AG04450 (cell line): ENCODE measurements at places on chromosomes 6 and 20.
A peak's percentile ranks its signal among the peaks of the same experiment; 100 is the strongest.

GRCh38 chr20:7744411-7744810 lies 195.8 kb downstream of the HAO1 start:
- peak; percentile 41 for DNase-seq

DNA sequence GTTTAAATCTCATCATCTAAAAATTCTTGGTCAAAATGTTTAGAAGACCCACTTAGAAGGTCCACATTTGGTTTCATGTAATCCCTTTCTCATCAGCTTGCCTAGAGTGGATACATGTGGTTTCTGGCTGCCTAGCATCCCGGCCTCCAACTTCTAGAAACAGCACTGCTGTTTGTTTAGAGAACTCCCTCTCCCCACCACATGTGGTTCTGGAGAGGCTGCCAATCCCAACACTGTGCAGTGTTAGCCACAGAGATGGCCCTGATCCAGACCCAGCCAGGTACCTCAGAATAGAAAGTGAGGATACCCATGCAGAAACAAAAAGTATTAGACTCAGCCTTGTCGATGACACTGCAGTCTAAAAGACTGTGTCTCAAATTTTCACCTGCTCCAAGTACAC lies 241.8 kb downstream of the BCKDHB start:
- DNase-seq: no peak

DNA sequence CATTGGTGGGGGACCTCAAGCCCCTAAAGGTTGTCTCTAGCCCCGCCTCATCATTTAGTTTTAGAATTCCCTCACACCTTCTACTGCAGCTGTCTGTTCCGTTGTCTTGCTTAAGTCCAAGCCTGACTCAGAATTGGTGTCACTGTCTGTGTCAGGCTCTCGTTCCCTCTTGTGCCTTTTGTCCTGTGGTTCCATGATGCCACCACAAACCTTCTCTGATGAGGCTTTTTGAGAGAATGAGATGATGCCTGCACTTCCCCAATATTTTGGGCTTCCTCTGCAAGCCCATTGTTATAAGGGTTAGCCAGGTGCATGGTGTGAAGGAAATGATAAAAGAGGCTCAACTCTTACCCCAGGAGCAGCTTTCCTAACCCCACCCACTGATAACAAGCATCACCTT lies 8.1 kb upstream of the AKIRIN2 start:
- no peak for DNase-seq

GRCh38 chr20:10557685-10558084 lies 116.1 kb downstream of the JAG1 start:
- DNase-seq: no peak

DNA sequence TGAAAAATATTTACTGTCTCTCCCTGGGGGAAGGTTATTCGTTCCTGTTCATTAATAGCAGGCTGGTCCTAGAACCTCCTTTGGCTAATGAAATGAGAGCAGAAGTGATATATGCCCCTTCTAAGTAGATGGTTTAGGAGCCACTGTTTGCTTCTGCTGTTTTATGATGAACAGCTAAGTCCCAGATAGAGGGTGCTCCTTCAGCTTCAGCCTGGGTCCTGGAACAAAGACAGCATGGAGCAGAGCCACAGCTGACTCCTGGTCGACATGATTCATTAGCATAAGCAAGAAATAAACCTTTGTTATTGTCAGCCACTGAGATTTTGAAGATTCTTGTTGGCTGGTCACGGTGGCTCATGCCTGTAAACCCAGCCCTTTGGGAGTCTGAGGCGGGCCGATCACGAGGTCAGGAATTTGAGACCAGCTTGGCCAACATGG lies 47.8 kb upstream of the ARMC2 start:
- DNase-seq: no peak

DNA sequence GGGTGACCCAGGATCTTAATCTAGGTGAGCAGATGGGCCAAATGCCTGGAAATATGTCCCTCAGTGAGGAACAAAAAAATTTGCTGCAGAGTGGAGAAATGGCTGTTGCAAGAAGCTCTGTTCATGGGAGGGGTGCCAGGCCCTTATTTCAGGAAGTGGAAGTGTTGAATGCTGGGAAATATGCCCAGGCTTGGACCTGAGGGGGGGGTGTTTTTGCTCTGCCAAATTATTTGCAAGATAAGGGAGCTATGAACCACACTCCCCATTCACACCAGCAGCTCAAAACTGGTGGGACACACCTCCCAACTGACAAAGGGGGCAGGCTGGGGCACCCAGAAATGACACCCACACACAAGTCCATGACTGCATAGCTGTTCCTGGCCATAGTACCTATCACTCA lies 8.7 kb downstream of the CST4 start:
- no peak for DNase-seq

GRCh38 chr6:166304106-166304505 lies 4.1 kb downstream of the PRR18 start:
- no peak for DNase-seq

DNA sequence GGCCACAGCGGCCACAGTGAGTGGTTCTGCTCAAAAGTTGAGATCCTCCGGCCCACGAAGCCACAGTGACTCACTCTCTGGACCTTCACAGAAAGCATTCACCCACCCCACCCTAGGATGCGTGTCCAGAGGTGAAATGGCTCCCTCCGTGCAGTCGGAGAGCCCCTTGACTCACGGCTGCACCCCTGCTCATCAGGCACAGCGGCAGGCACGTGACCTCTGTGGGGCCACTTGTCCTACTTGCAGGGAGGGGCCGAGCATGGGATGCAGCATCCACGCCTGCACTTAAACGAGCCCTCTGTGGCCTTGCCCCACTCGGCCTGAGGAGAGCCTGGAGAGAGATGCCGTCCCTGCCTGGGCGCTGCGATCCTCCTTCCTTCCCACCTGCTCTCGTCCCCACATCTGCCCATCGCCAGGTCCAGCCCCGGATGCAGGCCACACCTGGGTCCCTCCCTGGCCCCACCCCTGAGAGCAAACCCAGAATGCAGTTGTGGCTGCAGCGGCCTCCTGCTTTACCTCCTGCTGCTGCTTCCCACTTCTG lies 28.7 kb downstream of the NTSR1 start:
- no peak for DNase-seq

DNA sequence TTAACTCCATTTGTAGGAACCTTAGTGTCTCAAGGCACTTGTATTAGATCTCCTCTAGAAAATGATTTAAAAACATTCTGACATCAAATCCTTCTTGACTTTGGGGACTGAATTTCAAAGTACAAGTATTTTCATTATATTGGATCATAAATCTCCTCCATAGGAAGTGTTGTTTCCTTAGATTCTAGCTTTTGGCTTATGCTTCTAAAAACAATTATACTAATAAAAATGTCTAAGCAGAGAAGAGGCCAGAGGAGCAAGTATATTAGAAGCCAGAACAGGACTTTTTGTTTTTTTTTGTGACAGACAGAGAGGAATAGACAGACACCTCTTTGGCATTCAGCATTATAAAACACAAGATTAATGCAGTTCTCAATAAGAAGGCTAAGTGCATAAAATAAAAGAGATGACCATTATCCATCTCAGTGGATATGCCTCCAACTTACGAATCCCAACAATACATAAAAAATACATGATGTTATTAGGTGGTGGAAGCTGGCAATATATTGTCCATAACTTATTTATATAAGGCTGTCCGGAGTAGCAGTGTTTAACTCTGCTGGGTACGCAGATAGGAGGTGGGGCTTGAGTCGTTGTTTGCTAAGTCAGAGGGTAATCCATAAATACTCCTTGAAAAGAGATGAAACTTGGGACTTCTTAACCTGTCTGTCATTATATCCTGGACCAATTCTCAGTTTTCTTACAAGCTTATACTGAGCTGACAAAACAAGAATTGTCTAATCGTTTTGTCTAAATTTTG lies 31.9 kb upstream of the NOX3 start:
- DNase-seq: no peak

GRCh38 chr20:31785089-31785488 lies 34.1 kb upstream of the MYLK2 start:
- DNase-seq: no peak

- DNase-seq: no peak
Observed at GRCh38 chr6:131492932-131493573, 80.0 kb upstream of the ARG1 start.

DNA sequence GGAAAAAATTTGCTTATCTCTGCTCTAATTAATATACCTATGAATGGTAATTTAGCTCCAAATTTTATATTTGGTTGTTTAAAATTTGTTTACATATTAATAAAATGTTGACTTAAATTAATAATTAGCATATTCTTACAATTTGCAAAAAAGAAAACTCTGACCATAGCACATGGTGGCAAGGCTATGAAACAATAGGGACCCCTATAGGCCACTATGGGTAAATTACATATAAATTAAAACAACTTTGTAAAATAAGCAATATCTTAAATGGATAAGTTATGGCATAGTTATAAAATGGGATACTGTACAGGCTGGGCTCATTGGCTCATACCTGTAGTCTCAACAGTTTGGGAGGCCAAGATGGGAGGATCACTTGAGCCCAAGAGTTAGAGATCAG lies 76.0 kb downstream of the MKKS start:
- no peak for DNase-seq

DNA sequence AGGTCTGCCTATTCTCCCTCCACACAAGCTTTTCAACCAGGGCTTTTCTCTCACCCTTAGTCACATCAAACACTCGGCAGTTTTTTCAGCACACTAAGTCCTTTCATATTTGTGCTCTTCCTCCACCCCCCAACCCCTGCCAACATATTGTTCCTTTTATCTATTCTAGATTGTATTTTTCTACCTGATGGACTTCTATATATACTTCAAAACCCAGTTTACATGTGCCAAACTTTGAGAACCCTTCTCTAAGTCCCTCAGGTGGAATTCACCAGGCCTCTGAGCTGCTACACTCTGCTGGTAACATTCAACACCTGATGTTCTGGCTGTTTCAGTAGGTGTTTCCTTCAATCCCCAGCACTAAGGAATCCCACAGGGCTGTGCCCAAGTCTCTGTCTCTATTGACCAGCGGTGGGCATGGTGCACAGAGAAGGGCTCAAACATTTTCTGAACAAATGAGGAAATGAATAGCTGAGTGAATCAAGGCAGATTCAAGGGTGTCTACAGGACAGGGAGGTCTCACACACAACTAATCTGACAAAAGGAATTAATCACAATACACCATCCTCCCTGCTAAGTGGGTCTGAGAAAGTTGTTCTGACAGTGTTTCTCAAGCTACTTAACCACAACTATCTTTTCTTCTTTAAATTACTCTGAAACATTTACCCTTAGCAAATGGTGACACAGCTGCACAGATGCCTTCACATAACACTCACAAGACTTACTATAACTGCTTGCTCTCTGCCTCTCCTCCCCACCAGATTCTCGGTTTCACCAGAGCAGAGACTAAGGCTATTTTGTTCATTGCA lies 166.5 kb downstream of the TSHZ2 start:
- DNase-seq: no peak

DNA sequence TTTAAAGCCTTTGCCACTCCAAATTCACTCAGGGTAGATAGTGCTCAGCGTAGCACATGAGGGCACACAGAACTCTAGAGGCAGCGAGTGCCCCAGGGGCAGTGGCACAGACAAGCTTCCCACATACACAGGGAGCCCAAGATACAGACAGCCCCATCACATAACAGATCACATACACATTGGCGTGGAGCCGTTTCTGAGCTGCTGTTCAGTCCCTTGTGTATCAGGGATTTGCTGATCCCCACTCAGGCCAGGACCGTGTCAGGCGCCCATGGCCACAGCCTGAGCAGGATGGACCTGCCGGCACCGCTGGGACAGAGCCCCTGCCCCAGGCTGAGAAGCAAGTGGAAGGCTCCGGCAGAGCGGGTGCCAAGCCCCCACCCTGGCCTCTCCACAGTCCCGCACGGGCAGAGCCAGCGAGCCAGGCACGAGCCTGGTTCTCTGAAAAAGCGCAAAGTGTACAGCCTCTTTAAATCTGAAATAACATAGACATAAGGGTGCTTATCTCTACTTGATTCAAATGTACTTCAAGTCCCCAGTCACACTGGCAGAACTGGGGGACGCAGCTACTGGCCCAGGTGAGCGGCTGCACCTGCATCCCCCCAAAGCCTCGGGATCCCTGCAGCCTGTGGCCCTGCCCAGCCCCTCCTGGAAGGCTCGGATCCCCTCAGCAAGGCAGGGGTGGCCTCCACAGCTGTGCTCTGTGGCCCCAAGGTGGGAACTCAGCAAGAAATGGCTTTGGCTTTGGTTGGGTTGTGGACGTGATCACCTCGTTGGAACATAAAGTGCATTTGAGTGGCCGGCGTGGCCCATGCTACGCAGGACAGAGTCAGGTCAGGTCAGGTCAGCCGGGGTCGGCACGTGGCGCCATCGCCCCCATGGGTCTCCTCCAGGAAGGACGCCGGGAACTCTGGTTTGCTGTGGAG lies 231.3 kb downstream of the ERMARD start:
- no peak for DNase-seq

DNA sequence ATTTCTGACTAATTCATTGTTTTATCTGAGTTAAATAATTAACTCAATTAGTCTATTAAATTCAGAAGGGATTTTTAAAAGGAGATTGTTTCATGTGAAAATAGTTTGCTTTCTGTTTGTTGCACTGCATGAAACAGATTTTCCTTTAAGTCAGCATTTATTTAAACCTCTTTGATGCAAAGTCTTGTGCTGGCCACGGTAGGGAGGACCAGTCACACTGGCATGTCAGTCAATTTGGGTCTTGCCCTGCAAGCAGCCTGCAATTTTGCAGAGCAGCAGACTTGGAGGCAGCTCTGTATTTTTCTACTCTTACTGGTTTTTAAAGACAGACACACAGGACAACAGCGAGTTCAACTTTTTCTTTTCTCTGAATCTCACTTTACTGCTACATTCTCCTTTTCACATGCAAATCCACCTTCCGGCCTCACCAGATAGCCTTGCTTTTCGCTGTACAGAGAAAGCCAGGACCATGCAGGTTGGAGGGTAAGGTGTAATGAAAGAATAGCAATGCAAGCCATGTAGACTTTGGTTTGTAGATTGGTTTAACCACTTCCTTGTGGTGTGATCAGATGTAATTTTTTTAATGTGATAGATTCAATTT lies 689.9 kb upstream of the AGPAT4 start:
- no peak for DNase-seq

DNA sequence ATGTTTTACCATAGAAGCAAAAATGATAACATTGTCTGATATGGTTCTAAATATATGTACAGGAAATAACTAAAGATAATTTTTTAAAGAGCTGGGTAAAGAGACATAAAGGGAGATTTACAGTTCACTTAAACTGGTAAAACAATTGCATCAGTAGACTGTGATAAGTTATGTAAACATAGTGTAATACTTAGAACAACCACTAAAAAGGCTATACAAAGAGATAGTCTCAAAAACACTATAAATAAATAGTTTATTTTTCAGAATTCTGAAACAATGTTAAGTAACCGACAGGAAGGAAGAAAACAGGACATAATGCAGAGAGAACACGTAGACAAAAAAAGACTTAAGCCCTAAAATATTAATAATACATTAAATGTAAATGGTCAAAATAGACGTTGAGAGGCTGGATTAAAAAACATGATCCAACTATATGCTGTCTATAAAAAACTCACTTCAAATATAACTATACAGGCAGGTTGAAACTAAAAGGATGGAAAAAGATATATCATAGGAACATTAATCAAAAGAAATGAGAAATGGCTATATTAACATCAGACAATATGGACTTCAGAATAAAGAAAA lies 32.7 kb upstream of the ATXN1 start:
- no peak for DNase-seq

- DNase-seq: no peak
Observed at GRCh38 chr6:130913120-130913519, 85.9 kb downstream of the SMLR1 start.

- DNase-seq: no peak
Observed at GRCh38 chr6:29917857-29918256, 24.5 kb upstream of the HLA-A start.
